ENCODE measurements at places on chromosomes 1 and 21.

DNA sequence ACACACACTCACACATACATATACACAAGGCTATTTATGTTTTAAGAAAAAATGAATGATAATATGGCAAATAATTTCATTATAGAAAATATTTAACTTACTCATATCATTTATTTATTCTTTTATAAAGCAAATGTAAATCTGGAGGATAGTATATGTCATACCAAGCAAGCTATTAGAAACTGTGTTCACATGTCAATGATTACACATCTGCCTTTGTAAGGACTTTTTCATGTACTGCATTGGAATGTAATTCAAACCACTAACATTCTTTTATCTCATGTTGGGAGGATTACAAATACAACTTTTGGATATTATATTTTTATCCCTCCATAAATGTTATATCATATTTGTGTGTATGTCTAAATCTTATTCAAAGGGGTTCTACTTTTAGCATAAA lies 1887.4 kb downstream of the NCAM2 start:
- DNase-seq: no peak

DNA sequence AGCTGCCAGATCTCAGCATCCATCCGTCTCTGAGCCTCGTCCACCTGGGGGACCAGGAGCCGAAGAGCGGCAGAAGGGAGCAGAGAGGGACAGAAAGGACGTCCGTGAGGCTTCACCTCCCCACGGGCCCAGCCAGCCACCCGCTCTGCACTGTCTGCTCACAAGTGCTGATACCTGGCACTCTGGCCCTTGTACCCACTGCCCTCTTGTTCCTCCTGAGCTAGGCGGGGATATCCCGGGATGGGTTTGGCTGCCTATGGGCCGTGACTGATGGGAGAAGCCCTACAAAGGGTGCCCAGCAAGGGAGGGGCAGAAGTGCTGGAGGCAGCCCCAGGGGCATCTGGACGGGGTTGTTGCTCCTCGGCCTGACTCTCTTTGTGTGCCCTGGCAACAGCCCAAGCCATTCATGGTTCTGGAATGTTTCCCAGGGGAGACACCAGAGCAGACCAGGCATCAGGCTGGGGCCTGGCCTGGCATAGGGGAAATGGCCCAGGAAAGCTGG lies 57.6 kb downstream of the LDLRAD2 start:
- no peak for DNase-seq

DNA sequence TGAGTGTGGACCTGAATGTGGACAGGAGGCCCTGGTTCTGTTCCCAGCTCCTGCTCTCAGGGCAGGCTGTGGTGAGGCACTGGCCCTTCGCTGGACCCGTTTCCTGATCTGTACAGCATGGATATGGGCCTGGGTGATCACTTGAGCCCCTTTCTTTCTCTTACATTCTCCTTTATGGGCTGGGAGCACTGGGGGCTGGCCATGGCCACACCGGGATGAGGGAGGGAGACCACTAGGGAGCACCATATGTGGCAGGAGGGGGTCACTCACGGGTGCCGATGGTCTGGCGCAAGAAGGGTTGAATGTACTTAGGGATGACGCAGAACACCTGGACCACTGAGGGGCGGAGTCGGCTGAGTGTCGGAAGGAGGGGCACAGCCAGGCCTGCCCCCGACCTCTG lies 2.7 kb downstream of the DCST2 start:
- no peak for DNase-seq

GRCh38 chr21:17818186-17819113 lies 706 bp downstream of the C21orf91 start:
- peak; percentile 46 for DNase-seq

DNA sequence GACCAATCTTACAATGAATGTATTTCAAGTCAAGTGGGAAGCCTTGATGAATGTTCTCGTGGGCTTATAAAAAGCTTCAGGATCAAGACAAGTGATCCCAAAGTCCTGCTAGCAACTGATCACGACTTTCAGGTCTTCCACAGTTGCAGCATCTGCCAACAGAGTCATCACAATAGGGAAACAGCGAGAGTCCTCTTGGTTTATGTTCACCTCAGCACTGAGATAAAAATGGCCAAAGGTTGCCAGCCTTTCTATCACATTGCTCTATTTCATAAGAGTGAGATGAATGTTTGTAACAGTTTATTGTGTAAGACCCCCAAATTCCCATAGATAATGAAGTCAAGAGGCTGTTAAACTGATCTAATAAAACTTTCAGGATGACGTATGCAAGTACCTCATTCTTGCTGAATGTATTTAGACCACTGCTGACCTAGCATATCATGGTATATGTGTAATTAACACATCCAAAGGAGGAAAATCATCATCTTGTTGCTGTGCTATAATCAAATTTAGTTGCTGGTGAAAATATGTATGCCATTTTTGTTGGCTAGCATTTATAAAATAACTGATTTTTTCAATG lies 150.6 kb downstream of the TGFBR3 start:
- no peak for DNase-seq

- no peak for DNase-seq
Measured at GRCh38 chr1:14304381-14304865, 294.1 kb upstream of the KAZN start.

DNA sequence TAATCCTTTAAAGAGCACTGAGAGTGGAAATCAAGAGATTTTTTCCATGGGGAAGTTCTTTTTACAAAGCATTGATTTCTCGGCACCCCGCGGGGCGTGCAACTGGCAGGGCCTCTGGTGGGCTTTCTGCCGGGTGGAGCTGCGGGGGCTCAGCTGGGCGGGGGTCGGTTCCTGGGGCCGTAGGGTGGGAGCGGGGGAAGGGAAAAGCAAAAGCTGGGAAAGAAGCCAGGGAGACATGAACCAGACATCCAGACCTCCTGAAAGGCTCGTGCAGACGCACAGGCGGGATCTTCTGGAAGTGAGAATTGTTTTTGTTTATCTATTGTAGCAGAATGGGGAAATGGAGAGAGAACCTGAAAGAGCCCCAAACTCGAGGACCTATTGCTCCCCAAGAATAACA lies 235.2 kb downstream of the FAM72C start:
- no peak for DNase-seq

GRCh38 chr21:35005077-35005476 lies 44.0 kb downstream of the RUNX1 start:
- no peak for DNase-seq

GRCh38 chr1:42181687-42182086 lies 17.1 kb upstream of the GUCA2A start:
- DNase-seq: no peak

DNA sequence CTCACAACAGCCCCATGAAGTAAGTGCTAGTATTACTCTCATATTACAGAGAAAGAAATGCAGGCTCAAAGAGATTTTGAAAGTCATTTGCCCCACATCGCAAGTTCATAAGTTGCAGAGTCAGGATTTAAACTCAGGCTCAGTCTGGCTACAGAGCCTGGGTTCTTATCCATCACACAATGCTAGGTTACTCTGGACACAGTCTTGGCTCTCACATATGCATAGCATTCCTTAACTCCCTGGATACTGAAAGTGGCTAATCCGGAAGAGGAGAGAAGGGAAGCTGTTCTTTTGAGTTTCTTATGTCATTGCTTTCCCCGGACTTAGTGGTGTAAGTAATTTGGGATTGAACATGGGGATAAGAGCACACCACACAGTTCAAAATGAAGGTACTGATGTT lies 357.4 kb upstream of the PLXNA2 start:
- no peak for DNase-seq

- no peak for DNase-seq
Measured at GRCh38 chr1:3609769-3610526, 1.4 kb downstream of the MEGF6 start.

GRCh38 chr21:44402323-44403105 lies 49.1 kb downstream of the TRPM2 start:
- DNase-seq: no peak

GRCh38 chr21:37182222-37182621 lies 84.9 kb downstream of the VPS26C start:
- DNase-seq: no peak

- no peak for DNase-seq
Measured at GRCh38 chr1:234213658-234214128, 159.6 kb upstream of the COA6 start.

- DNase-seq: no peak
Measured at GRCh38 chr1:169891539-169891885, 2.2 kb downstream of the SCYL3 start.

GRCh38 chr1:195071461-195071860 lies 1536.8 kb downstream of the KCNT2 start:
- DNase-seq: no peak

- DNase-seq: no peak
Measured at GRCh38 chr1:50859657-50860056, 100.4 kb downstream of the FAF1 start.

GRCh38 chr1:53365437-53366063 lies 37.7 kb upstream of the LRP8 start:
- no peak for DNase-seq

DNA sequence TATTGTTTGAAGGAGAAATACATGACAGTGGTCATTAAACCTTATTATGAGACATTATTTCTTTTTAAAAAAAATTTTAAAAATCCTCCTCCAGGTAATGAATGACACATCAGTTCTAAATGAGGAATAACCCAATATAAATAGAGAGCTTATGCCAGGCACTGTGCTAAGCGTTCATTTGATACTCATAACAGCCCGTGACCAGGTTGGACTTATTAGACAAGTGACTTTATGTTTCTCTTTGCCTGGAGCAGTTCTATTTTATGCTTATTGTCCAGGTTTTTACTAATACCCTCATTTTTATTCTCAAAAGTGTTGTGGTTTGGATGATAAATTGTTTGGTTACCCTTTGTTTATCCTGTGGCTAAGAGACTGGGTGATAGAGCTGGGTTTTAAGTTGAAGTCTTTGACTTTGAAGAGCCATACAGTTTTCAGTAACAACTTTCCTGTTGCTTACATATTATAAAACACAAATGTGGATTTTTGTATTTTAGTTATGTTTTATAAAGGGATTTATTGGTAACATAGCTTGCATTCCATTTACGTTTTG lies 84.2 kb downstream of the RABGAP1L start:
- no peak for DNase-seq

DNA sequence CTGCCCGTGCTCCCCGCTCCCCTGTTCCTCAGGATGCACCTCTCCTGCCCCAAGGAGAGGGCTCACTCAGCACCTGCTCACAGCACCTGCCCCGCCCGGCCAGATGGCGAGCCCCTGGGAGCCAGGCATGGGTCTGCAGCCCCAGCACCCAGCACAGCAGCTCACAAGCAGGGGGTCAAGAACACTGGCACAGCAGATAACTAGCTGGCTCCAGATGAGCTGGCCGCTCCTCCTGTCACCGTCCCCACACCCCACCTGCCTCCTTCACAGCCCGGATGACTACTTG lies 20.9 kb upstream of the EVA1B start:
- DNase-seq: no peak

- DNase-seq: no peak
Measured at GRCh38 chr21:42665026-42665425, 11.6 kb downstream of the PDE9A start.

GRCh38 chr1:7646981-7647901 lies 123.9 kb upstream of the VAMP3 start:
- peak; percentile 89 for DNase-seq

DNA sequence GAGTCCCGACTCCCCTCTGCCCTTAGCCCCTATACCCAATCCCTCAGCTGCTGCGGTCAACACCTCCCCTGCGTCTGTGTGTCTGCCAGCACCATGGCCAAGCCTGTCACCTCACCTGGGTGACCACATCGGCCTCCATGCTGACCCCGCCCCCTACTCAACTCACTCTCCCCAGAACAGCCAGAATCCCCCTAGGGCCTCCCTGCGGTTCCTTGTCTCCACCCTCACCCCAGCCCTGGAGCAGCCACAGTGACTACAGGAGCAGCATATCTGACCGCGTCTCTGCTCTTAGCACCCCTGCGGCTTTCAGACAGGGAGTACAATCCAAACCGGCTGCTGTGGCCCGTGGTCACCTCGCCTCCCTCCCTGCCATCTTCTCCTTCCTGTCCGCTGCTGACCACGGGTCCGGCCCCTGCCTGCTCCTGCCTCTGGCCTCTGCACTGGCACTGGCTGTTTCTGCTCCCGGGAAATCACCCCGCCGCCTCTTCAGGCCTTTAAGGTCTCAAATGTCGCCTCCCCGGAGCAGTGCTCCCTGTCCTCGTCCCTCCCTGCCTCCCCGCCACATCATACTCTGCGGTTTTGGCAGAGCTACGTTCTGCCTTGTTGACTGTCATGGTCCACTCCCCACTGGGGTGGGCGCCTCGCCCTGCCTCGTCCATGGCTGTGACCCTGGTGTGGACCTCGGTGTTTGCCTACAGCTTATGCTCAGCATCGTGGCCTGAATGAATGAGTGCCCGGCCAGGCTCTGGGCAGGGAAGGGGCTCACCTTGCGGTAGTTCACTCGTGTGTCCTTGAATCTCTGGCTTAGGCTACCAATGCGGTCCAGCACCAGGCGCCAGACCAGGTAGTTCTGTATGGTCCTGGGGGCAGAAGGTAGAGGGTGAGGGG lies 11.1 kb downstream of the PRXL2B start:
- DNase-seq: no peak

- DNase-seq: no peak
Measured at GRCh38 chr1:245603311-245603865, 448.6 kb downstream of the KIF26B start.

DNA sequence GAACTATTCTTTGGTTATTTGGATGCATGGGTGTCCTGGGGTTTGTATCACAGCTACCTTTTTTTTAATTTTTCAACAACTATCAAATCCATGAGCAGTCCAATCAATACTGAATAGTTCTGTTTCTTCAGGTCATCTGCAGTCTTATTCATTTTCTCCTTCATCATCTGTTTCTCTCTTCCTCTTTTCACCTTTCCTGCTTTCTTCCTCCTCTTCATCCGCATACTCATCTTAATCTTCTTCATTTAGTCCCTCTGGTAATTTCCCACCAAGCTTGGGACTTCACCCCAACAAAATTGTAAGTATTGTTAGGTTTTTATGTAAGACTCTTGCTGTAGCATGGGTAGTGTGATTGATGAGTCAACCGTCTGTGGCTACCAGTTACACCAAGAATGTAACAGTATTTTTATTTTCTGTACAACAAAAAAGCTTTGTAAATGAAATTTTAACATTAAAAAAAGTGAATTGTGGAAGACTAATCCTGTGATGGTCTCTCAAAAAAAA lies 184.1 kb upstream of the RNPC3 start:
- DNase-seq: no peak

DNA sequence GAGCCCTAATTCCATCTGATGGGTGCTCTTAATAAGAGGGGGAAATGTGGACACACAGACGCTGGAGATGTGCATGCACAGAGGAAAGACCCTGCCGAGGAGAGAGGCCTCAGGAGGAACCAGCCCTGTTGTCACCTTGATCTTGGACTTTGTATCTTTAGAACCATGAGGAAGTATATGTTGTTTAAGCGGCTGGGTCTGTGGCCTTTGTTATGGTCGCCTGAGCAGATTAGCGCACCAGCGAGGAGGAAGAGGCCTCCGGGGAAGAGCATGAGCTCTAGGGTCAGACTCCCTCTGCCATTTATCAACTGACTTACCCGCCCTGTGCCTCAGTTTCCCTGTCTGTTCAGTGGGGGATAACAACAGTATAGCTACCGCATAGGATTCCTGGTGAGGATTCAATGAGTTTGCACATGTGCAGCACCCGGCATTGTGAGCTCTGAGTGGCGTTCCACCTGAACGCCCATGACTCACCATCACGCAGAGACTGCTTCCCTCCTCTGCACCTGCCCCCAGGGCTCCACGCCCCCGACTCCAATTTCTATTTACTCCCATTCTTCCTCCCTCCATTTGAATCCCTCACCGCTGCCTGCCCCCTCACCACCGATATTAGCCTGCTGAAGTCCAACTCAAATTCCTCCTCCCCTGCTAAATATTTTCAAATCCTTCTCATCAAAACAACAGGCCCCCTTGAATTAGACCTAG lies 67.2 kb downstream of the ATP5PO start:
- DNase-seq: no peak

GRCh38 chr1:65979136-65980044 lies 186.7 kb downstream of the PDE4B start:
- no peak for DNase-seq
